NCI-H524 treated with DMSO at 0.1 percent for 48 hours (cell line): ENCODE measurements at places on chromosomes 4 and X.

GRCh38 chr4:8590546-8590880 lies 2.1 kb upstream of the CPZ start:
- DNase-seq: no peak

- peak; percentile 2 for DNase-seq
Measured at GRCh38 chr4:87853108-87853507, 20.3 kb downstream of the MEPE start.

DNA sequence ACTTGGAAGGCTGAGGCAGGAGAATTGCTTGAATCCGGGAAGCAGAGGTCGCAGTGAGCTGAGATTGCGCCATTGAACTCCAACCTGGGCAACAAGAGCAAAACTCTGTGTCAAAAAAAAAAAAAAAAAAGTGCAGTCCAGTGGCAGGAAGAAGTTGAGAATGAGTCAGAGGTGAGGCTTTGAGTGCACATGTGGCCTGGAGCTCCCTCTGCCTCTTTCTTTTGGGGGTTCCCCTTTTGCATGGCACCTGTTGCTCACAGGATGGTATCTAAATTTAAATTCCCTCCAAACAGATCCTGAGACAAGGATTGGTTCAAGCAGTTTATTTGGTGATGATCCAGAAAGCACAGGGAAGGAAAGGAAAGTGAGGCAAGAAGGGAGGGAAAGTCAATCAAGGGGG lies 151.4 kb upstream of the STX18 start:
- DNase-seq: no peak

DNA sequence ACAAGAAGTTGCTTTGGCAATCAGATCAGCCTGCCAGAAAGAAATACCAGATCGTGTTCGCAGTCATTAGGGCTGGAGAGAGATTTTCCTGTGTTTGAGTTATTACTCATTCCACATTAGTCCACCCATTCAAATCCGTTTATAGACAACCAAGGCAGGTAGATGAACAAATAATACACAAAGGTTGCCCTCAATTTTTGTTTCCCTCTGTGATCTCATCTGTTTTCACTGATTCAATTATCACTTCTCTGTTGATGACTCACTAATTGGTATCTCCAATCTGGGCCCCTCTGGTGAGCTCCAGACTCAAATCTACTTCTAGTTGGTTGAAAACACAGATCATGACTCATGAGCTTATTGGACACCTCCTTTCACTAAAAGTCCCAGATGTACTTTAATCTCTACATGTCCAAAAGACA lies 54.5 kb downstream of the CHM start:
- DNase-seq: no peak

DNA sequence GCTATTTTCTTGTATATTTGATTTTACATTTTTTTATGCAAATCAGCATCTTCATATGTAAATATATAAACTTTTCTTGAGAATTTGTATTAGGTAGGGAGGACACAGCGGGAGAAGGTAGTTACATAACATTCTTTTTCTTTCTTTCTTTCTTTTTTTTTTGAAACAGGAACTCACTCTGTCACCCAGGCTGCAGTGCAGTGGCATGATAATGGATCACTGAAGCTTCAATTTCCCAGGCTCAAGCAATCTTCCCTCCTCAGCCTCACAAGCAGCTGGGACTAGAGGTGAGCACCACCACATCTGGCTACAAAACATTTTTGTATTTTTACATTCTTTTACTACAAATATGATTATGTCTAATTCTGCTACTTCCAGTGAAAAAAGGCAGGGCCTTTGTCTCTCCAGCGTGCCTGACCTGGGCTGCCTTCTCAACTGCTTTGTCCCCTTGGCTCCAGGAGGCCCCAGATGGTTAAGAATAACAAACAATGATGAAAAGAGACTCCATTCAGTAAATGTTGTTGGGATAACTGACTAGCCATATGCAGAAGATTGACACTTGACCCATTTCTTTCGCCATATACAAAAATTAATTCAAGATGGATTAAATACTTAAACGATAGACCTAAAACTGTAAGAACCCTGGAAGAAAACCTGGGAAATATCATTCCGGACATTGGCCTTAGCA lies 46.5 kb upstream of the FAT4 start:
- DNase-seq: no peak

DNA sequence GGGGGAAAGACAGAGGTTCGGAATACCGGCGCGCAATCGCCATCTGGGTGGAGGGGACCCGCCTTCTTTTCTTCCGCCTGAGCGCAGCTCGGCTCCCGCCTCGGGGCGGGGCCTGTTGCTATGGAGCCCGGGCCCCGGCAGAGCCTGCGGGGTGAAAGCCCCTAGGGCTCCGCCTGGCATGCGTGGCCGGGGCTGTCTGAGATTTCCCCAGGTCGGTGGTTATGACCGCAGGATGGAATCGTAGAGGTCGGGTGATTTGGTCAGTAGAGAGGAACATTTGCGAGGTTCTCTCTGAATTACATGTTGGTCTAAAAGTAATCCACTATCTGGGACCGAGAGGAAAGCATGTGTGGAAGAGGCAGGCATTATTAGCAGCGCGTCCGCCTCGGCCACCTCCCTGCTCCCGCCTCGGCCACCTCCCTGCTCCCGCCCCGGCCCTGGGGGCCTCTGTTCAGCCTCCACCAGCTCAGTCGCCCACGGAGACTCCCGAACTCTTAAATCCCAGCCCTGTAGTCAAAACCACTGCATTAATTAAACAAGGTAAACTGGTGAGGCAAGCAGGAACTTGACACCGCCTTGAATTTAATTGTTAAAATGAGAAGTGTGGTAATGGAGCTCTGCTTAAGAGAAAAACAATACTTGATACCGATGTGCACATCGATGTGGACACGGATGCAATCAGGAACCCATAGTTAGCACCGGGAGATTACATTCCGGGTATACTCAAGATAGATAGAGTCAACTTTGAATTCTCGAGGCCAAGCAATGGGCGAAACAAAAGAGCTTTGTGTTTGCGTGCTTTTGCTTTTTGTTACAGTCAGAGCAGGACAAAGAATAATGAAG lies 45.2 kb downstream of the TRIM2 start:
- DNase-seq: no peak

- DNase-seq: no peak
Measured at GRCh38 chrX:133370696-133371275, 44.5 kb downstream of the GPC4 start.

DNA sequence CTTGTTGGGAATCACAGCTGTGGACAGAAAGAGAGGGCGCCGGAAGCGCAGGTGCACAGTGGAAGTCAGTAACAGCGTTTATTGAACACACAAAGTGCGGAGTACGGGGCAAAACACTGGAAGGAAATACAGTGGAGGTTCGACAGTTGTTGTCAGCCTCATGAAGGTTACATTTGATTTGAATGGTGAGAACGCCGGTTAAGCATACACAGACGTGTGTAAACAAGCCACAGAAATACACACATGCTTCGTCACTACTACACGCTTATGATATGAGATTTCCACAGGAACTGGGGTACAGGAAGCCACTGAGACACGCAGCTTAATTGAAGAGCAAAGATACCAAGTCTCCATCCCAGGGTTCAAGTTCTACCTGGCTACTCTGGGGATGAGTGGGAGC lies 12.0 kb downstream of the CCKAR start:
- no peak for DNase-seq
